H9 (cell line): ENCODE measurements at places on chromosomes 13 and 19. TPM values are rescaled to one million over a fixed set of nuclear protein-coding genes. Genes with fewer than 3 reads are reported as not detected.

ZNF813 gene
- 17.3 TPM in 2 replicates for total RNA-seq

ZNF700 gene
- total RNA-seq, result 9.3 and 9.9 TPM in 2 replicates

PSG6 gene
- total RNA-seq, result not detected in 2 replicates

KL gene
- total RNA-seq, result not detected in 2 replicates

NCR1 gene
- total RNA-seq, result 1.4 and 2.0 TPM in 2 replicates

LGI4 gene
- 2.6 and 3.2 TPM in 2 replicates for total RNA-seq

CGB2 gene
- total RNA-seq, result 0.55 and 0.77 TPM in 2 replicates

ZMYM5 gene
- total RNA-seq, result 11.8 and 12.6 TPM in 2 replicates

GTPBP3 gene
- 62.9 and 71.3 TPM in 2 replicates for total RNA-seq

ZNF471 gene
- total RNA-seq, result not detected in 2 replicates

ZNF296 gene
- 14.3 and 14.8 TPM in 2 replicates for total RNA-seq

KLK3 gene
- total RNA-seq, result not detected in 2 replicates

VAV1 gene
- total RNA-seq, result 0.61 and 0.90 TPM in 2 replicates

PRODH2 gene
- not detected in 2 replicates for total RNA-seq

KIR2DL3 gene
- total RNA-seq, result not detected in 2 replicates

ACTMAP gene
- total RNA-seq, result 27.7 and 31.5 TPM in 2 replicates

FCER2 gene
- not detected in 2 replicates for total RNA-seq

SERP2 gene
- 1.8 and 2.0 TPM in 2 replicates for total RNA-seq

NXNL1 gene
- not detected in 2 replicates for total RNA-seq

FRY gene
- 4.8 and 5.2 TPM in 2 replicates for total RNA-seq

RETN gene
- total RNA-seq, result not detected in 2 replicates

SULT2A1 gene
- total RNA-seq, result not detected in 2 replicates

JSRP1 gene
- total RNA-seq, result 0.90 and 1.1 TPM in 2 replicates

TNFSF11 gene
- 3.4 and 3.5 TPM in 2 replicates for total RNA-seq
